CD4-positive, alpha-beta T cell (primary cell): ENCODE measurements at places on chromosomes 1 and 21.

DNA sequence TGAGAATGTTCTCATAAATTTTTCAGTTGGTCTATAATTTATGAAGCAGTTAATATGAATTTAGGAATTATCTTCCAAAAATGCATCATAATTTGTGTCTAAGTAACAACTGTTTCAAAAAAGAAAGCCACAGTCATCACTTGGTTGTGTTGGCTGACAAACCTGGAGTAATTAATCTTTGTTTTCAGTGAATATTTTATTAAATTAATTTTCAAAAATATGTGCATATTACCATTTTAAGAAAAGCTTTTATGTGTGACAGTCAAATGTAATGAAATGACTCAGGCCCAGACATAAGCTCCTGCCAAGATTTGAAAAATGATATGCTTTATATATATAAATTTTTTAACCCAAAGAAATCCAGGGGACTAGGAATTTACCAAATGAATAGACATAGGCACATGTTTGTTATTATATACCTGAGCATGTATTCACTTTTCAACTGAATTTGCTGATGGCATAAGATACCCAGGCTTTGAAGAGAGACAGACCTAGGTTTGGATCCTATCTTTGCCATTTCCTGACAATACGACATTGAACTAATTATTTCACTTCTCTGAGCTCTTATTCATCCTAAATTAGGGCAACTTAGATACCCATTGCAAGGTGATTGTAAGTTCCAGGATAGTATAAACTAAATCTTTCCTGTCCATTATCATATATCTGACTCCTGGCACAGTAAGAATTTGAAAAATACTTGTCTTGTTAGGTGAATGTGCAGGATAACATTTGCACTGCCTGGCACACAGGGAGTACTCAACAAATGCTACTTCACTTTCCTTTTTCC lies 729.5 kb upstream of the ADGRL2 start:
- DNase-seq = no peak

DNA sequence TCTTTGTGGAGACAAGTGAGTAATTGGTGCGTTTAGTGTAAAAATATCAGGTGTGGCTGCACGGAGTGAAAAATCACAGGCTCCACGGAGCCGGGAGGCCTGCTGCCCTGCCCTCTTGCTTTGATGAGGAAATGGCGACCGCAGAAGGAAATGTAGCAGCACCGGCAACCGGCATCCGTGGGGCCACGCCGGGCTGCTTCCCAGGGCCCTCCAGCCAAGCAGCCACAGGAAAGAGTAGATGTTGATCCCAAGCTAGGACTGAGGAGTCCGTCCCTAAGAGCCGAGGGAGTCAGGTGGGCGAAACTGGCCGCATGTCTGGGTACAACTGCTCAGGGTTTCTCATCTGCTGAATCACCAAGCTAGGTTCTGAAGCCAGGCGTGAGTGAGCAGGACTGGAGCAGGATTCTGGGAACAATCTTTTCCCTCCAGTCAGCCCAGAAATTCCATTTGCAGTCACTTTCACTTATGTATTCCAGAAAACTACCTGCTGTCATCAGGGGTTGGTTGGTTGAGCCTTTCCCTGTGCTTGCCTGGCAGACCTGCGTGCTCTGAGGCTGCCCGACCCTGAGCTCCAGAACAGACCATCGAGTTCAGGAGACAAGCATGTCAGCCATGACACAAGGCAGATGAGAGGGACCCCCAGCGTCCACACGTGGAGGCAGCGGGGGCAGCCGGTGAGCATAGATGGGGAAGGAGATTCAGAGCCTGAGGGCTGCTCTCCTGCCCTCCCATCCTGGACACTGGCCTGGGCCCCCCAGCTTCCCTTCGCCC lies 5.8 kb upstream of the ITGB2 start:
- no peak for DNase-seq

DNA sequence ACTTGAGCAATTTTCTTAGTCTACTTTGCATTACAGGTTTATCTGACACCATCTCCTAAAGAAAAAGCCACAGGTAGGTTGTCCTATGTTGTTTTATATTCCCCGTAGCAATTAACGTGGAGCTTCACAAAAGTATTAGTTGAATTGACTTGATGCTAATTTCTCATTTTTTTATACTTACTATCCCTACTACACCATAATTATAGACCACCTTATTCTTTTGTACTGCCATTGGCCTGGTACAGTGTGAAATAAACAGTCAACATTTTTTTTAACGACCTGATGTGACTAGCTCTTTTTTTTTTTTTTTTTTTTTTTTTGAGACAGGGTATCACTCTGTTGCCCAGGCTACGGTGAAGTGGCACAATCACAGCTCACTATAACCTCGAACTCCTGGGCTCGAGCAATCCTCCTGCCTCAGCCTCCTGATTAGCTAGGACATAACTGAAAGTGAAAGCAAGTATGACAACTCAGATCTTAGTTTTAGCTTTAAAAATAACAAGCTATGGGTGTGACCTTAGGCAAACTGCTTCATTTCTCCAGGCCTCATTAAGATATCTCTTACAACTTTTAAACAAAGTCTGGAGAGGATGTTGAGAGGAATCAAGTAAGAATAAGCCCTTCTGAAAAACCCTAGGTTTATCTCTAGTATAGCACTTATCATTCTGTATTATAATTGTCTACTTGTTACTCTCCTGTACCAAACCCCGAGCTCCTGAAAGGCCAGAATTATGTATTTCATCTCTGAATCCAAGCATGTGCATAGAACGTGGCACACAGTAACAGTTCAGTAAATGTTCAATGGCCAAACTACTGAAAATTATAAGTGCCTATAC lies 49.5 kb downstream of the LUZP1 start:
- DNase-seq = peak; percentile 22

DNA sequence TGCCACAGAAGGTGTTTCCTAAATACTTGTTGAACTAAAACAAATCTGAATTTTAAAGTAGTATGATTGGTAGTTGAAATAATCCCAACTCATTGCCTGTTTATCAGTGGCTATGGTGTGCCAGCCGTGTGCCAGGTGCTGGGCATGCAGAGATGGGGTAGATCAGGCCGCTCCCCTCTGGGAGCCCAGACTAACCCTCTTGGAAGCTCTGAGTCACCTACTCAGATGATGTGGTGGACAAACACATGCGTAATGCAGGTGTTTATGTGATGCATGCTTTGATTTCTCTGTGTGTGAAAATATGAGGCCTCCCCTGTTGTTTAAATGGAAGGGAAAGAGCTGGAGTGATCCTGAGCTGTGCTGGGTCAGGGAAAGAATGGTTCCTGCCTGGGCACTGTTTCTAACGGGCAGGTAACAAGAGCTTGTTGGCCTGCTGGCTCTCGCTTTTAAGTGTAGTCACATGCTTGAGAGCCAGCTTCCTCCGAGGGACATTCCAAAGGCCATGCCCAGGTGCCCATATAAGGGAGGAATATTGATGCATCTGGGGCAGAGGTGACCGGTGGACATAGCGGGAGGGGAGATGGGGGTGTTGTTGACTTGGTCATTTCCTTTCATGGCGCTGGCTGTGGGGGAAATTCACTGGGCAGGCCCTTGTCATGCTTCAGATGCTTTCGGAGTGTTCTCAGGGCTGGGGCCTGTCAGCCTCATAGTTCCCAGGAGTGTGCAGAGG lies 10.2 kb downstream of the MFN2 start:
- DNase-seq = no peak
